ENCODE measurements at places on chromosomes 11 and 22. TPM values are rescaled to one million over a fixed set of nuclear protein-coding genes. Genes with fewer than 3 reads are reported as not detected.

The PHETA2 gene
- total RNA-seq: 14.2 TPM

The SLC5A12 gene
- not detected for total RNA-seq

The C11orf52 gene
- 1.5 TPM for total RNA-seq

The RBFOX2 gene
- 70.0 TPM for total RNA-seq

The TRIM48 gene
- total RNA-seq: not detected

The FOXR1 gene
- not detected for total RNA-seq

The KBTBD4 gene
- 14.7 TPM for total RNA-seq

The SWAP70 gene
- 32.2 TPM for total RNA-seq

The ELF5 gene
- total RNA-seq: not detected

The OPCML gene
- not detected for total RNA-seq

The EHF gene
- total RNA-seq: 121 TPM

The PIH1D2 gene
- total RNA-seq: 1.5 TPM

The TMPRSS4 gene
- total RNA-seq: 20.9 TPM

The PKP3 gene
- 117 TPM for total RNA-seq

The VPREB3 gene
- total RNA-seq: not detected

The GLYATL1 gene
- total RNA-seq: not detected
